ENCODE measurements at places on chromosomes 7 and 10.

- no peak for DNase-seq
Measured at GRCh38 chr7:103934508-103934907, 55.0 kb downstream of the RELN start.

DNA sequence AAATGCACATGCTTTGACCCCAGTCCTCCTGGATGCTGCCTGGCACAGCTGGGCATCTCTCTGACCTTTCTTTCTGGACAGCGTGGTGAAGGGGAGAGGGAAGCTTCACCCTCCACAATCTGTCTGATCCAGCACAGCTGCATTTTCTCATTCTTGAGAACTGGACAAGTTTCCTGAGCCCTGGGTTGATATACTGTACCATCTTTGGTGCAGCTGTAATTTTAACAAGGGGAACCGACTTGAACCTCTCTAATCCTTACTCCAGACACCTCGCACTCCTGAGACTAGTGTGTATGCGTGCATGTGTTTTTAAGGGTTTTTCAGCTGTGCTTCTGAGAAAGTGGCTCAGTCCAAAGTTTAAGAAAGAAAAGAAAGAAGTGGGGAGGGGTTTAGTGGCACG lies 655.7 kb downstream of the INHBA start:
- no peak for DNase-seq

GRCh38 chr7:111958431-111958830 lies 247.8 kb downstream of the DOCK4 start:
- no peak for DNase-seq

GRCh38 chr10:11874568-11875493 lies 51.7 kb downstream of the PROSER2 start:
- no peak for DNase-seq

GRCh38 chr7:112101201-112101846 lies 104.9 kb downstream of the DOCK4 start:
- no peak for DNase-seq

DNA sequence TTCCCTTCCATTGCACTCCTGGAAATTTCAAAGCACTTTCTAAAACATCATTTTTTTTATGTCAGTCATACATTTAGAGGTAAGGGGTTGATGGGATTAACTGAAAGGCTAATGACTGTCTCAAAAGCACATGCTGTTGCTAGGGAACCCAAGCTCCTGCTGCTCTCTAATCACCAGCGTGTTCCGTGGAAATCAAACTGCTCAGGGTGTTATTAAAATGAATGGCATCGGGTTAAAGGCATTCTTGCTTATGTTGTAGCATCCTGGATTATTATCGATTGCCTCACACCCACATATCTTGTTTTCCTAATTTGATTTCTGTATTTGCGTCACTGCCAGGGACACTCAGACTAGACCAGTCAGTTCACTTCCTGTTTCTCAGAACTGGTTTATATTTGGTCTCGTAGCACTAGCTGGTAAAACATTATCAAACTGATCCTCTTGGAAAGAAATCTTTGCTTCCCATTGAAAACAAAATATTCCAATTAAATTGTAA lies 216.5 kb upstream of the MKLN1 start:
- DNase-seq = no peak

GRCh38 chr7:92667816-92668535 lies 77.8 kb upstream of the FAM133B start:
- no peak for DNase-seq

GRCh38 chr10:86958901-86959736 lies 720 bp downstream of the SNCG start:
- DNase-seq = no peak

DNA sequence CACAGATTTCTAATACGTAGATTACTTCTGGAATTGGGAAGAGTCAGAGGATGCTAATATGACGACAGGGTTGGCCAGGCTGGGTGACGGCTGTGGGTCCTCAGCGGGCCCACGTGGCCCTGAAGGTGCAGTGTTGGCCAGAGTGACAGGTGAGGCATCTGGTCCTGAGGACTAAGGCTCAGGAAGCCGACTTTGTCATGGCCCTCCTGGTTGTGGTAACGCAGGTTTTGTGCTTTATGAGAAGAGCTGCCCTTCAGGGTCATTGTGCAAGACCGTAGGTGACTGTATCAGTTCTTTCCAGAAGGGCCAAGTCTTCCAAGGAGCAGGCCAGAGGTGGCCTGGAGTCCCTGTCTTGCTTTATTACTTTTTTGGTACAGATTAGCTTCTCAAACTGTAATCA lies 2.5 kb downstream of the EIF3B start:
- no peak for DNase-seq

GRCh38 chr10:78413076-78414055 lies 379.7 kb downstream of the RPS24 start:
- no peak for DNase-seq

GRCh38 chr7:27192546-27193334 lies 7.2 kb downstream of the HOXA13 start:
- no peak for DNase-seq

GRCh38 chr10:15804109-15804508 lies 56.2 kb downstream of the MINDY3 start:
- DNase-seq = no peak

- DNase-seq = no peak
Measured at GRCh38 chr7:41125343-41125742, 577.5 kb downstream of the INHBA start.

GRCh38 chr10:110210674-110211464 lies 3.5 kb downstream of the MXI1 start:
- DNase-seq = peak; percentile 93

- no peak for DNase-seq
Measured at GRCh38 chr10:70782086-70782745, 3.0 kb downstream of the TBATA start.

DNA sequence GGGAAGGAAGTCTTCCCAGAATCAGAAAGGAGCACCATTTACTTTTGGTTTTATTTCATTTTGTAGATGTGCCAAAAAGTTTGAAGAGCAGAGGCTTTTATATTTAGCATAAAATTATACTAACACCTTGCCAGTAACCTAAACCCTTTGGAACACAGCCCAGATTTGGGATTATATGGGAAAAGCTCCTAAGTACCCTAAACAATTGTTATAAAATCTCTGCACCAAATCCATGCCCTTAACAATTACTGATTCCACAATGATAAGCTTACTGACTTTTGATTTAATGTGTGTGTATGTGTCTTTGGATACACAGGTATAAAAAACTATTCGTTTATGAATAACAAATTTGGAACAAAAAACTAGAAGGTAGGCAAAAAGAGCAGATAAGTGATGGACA lies 39.0 kb upstream of the TMEM229A start:
- DNase-seq = no peak

- no peak for DNase-seq
Measured at GRCh38 chr7:44279286-44279685, 46.1 kb downstream of the CAMK2B start.

- DNase-seq = no peak
Measured at GRCh38 chr10:27328946-27329345, 88.3 kb upstream of the ACBD5 start.

DNA sequence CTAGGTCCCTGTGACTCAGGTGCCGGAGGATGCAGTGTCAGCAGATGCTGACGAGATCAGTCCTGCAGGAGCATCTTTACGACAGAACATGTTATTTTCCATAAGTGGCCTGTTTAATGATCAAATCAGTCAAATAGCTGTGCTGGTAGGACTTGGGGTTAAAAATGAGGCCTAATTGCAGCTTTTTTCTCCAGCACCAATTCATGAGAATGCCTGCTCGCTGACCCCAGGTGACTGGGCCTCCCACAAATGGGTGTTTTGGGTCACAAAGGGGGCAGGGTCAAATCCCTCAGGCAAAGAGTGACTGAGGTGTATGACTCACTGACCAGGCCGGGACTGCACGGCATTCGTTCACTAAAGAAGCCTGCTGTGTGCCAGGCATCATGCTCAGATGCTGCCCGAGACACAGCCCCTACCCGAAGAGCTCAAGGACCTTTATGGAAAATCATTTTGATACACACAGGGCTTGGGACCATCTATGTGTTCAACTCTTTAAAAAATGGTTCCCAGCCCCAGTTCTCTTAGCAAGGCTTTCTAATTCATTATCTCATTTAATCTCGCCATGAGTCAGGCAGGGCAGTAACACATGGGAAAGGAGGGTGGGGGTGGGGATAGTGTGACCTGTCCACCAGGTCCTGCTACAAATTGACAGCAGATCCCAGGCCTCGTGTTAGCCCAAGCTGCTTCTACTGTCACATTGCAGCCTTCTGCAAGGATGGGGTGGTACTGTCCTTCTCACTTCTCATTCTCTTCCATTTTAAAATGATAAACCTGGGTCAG lies 21.1 kb downstream of the ZNF775 start:
- no peak for DNase-seq

DNA sequence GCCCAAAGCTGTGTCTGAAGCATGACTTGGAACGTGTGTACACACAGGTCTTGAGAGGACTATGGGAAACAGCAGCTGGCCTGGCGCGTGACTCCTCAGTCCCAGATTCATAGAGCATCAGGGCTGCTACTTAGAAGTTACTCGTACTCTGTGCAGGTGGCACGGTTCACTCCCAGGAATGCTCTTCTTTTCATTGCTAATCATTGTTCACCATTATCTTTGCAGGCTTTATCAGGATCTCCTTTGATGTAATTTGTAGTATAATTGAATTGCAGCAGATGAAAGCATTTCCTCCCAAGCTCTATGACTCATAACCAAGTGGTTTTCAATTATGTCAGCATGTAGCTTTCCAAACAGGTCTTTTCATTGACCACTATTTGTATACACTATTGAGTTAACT lies 938.9 kb downstream of the NRG3 start:
- no peak for DNase-seq

Measured in smooth muscle cell of the brain vasculature (primary cell).